OCI-LY7 (cell line): ENCODE measurements at places on chromosomes 6 and 20. TPM values are rescaled to one million over a fixed set of nuclear protein-coding genes. Genes with fewer than 3 reads are reported as not detected.

- peak; percentile 57 for DNase-seq
Observed at GRCh38 chr20:49964964-49965780, 17.6 kb upstream of the SNAI1 start.

GRCh38 chr6:44614396-44614795, 226.9 kb downstream of the CDC5L start:
- DNase-seq: no peak

DNA sequence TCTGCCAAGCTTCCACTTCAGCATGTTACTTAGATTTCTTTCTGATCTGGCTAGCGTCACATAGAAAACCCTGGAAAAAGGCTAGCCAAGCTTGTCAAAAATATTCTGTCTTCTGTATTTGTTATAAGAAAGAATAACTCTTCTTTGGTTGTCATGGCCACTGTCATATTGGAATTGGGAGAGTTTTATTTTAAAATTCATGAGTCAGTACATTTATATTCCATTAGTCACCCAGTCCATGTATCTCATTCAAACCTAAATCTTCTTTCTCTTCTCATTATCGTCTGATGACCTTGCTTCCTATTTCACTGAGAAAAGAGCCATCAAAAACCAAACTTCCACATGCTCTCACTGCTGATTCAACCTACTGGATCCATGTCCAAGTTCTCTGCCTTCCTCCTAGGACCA, 65.7 kb downstream of the EPM2A start:
- DNase-seq: no peak

DNA sequence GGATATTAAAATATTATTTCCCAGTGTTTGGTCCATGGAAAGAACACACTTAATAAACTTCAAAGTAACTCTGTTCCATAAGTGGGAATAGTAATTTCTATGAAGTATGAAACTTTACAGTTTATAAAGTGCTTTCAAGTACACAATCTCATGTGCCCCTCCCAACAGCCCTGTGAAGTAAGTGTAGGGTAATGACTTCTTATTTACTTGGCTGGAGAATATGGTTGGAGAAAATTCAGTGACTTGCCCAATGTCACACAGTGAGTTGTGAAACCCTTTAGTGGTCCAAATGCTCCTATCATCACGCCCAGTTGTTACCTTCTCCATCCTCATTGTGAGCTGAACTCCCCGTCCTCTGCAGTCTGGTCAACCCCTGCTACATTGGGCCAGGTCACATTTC, 141.2 kb downstream of the PDE7B start:
- no peak for DNase-seq

GRCh38 chr6:30357678-30358540, 13.0 kb downstream of the RPP21 start:
- peak; percentile 55 for DNase-seq

- no peak for DNase-seq
Observed at GRCh38 chr6:55979526-55979925, 104.1 kb upstream of the BMP5 start.

GRCh38 chr6:169839493-169839892, 88.1 kb downstream of the ERMARD start:
- no peak for DNase-seq

GRCh38 chr6:31513456-31514165, 15.2 kb upstream of the MCCD1 start:
- DNase-seq: no peak

DNA sequence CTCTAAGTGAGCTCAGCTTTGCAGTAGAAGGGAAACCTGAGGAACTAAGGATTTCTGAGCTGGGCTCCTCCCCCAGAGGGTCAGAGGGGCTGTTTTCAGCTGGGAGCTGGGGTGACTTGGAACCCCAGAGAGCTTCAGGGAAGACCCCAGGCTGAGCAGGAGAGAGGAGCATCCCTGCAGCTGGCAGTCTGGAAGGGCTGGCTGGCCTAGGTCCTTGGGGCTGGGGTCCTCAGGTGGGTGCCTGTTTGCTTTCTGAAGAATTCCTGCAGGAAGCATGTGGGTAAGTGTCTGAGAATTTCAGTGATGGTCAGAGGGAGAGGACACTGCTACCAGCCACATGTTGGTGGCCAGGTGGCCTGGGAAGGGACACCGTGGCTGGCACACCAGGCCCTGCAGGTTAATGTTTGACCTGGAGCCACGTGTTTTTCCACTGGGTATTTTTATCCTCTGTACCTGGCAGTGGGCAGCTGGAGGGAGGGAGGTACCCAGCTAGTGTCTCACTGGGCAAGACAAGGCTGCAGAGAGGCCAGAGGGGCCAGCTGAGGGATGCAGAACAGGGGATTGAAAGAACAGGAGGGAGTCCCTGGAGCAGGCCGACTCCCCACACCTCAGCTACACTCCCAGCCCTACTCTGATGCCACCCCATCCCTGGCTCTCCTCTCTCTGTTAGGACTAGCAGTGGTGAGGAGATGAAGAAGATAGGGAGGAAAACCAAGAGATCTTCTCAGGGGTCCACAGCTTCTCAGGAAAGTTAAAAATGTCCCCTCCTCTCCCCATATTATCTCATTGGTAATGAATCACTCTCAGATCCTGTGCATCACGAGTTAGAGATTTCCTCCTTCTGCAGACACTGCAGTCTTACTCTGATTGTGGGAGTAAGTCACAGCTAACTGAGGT, 143.6 kb downstream of the VEGFA start:
- DNase-seq: no peak

GRCh38 chr20:35490736-35491181, 35.4 kb downstream of the CEP250 start:
- DNase-seq: peak; percentile 88

DNA sequence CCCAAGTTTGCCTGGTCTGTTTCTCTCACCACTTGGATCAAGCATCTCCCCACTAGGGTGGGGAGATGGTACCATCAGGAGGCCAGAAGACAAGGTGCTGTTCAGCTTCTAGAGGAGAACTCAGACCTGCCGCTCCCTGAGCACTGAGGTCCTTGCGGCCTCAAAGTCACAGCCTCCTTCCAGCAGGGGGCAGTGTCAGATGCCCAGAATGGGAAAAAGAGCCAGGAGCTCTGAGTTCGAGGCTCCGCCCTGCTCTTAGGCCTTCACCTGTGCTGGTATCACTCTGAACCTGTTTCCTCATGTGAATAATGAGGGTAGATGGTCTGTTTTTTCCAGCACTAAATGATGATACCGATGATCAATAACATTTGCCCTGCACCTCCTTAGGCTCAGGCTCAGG, 68.7 kb downstream of the TOX2 start:
- DNase-seq: peak; percentile 16

GRCh38 chr20:61909028-61909427, 156.7 kb downstream of the TAF4 start:
- DNase-seq: no peak

DNA sequence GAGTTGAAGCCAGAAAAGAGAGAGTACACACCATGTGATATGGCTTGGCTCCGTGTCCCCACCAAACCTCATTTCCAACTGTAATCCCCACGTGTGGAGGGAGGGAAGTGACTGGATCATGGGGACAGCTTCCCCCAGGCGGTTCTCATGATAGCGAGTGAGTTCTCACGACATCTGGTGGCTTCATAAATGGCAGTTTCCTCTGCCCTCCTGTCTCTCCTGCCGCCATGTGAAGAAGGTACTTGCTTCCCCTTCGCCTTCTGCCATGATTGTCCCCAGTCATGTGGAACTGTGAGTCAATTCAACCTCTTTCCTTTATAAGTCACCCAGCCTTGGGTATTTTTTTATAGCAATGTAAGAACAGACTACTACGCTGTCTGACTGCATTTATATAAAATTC, 40.3 kb downstream of the TAF4 start:
- no peak for DNase-seq

GRCh38 chr20:4873396-4873795, 127.9 kb downstream of the SLC23A2 start:
- DNase-seq: no peak

DNA sequence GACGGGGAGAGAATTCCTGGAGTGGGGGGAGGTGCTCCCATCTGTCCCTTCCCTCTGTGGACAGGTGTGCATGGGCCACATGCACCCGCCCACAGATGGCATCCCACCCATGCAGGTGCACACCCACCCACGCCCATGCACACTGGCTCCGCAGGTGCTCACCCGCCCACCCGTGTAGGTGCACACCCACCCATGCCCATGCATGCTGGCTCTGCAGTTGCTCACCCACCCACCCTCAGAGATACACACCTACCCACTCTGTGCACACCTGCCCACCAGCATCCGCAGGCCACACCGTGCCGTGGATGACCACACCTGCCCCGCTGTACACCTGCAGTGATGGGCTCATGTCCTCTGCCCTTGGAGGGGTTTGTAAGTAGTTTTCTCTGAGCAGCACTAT, 132.0 kb downstream of the PHACTR3 start:
- no peak for DNase-seq

DNA sequence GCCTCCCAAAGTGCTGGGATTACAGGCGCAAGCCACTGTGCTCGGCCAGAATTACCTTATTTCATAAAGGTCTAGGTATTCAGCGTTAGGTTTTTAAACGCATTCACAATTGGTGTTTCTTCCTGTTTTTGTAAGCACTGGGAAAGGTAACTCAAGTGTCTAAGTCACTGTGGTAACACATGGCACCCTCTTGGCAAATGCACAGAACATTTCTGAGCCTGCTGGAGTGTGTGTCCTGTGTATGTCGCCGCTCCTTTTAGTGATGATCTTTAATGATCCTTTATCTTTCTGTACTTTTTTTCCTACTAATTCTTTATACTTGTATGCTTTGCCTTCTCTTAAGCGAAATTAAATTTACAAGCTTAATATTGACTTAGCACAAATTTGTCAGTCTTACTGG, 263.0 kb downstream of the ARID1B start:
- DNase-seq: no peak

DNA sequence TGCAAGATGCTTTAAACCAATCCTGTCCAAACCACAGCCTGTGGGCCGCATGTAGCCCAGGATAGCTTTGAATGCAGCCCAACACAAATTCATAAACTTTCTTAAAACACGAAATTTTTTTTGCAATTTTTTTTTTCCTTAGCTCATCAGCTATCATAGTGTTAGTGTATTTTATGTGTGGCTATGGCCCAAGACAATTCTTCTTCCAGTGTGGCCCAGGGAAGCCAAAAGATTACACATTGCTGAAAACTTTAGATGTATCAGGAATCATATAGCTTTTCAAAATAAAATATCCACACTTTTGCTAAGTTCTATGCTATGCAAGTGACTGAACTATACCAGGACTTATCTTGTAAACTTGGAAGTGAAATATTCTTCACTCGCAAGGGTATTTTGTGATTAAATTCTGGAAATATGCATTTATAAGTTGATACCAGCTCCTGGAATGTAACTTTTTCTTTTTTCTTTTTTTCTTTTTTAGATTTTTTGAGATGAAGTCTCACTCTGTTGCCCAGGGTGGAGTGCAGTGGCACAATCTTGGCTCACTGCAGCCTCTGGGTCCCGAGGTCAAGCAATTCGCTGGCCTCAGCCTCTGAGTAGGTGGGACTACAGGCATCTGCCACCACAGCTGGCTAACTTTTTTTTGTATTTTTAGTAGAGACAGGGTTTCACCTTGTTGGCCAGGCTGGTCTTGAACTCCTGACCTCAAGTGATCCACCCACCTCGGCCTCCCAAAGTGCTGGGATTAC, 49.8 kb downstream of the MTHFD1L start:
- DNase-seq: no peak

GRCh38 chr20:62906209-62906608, 20.1 kb downstream of the DIDO1 start:
- DNase-seq: no peak

- no peak for DNase-seq
Observed at GRCh38 chr6:30885481-30885998, 1.2 kb downstream of the DDR1 start.

GRCh38 chr6:26065952-26066380, 21.3 kb upstream of the HFE start:
- peak; percentile 79 for DNase-seq

GRCh38 chr20:23165964-23166363, 79.8 kb upstream of the CD93 start:
- DNase-seq: no peak

DNA sequence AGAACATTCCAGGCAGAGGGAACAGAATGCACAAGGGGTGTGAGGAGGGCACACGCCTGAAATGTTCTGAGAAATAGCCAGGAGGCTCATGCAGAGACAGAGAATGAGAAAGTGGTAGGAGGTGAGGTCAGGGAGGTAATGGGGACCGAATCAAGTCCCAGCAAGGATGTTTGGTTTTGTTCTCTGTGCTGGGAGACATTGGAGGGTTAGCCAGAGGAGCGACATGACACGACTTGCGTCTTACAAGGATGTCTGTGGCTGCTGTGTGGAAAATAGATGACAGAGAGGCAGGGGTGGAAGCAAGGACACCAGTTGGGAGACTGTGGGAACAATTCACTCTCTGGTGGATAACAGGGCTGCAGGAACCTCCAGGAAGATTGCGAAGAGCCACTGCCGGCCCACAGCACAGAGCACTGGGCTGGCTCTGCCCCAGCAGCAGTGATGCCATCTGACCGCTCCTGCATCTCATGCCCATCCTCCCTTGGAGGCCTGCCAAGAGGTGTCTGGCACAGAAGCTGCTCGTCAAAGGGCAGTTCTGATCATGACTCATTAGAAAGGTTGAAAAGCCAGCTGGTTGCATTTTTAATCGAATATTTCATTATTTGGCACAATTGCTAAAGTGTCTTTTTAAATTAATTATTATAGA, 57.7 kb upstream of the CD83 start:
- DNase-seq: no peak

DNA sequence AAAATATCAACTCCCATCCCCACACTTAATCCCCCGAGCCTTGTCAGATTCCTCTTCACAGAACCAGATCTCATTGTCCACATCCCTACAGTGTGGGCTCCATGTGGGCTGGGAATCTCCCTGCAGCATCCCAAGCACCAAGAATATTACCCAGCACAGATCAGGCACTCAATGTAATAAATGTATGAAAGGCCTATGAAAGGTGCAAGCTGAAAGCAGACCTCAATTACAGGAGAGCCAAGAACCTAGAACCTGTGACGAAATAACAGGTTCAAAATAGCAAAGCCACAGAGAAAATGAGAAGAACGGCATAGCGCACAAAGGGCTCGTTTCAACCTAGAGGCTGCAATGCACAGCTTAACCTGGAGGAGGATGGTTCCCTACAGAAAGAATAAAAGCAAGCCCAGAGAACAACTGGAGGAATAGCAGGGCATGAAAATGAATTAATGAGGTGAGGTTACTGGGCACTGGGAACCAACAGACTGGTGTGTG, 3.1 kb downstream of the SLC23A2 start:
- DNase-seq: peak; percentile 58

GRCh38 chr6:166541876-166542579, 44.5 kb downstream of the RAMACL start:
- no peak for DNase-seq

DNA sequence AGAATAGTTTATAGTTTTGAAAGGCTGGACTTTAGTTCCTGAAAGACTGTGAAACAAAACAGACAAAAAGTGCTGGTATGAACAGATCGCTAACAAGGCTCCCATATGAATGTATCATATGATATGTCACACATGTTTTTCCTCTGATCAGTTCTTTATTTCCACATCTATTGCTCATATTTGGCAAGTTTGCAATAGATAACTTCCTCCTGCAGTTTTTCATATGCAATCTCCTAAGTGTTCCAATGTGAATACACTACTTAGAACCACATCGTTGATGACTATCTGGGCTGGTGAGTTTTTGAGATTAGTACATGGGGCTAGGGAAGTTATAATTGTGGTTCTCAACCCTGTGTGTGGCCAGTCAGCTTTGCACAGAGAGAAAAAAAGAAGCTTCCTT, 23.1 kb downstream of the CRYBG1 start:
- DNase-seq: no peak

- peak; percentile 37 for DNase-seq
Observed at GRCh38 chr20:62266340-62266739, 28.0 kb downstream of the OSBPL2 start.

KHDC1 gene
- 22.3 and 22.6 TPM in 2 replicates for total RNA-seq

RBM39 gene
- 429 and 431 TPM in 2 replicates for total RNA-seq

OR2B6 gene
- total RNA-seq: not detected in 2 replicates

PNLDC1 gene
- total RNA-seq: not detected in 2 replicates

FGD2 gene
- 45.7 and 48.6 TPM in 2 replicates for total RNA-seq

PLCB4 gene
- not detected in 2 replicates for total RNA-seq

VPS52 gene
- 73.5 and 80.3 TPM in 2 replicates for total RNA-seq
